ENCODE measurements at places on chromosomes 5 and 9.

DNA sequence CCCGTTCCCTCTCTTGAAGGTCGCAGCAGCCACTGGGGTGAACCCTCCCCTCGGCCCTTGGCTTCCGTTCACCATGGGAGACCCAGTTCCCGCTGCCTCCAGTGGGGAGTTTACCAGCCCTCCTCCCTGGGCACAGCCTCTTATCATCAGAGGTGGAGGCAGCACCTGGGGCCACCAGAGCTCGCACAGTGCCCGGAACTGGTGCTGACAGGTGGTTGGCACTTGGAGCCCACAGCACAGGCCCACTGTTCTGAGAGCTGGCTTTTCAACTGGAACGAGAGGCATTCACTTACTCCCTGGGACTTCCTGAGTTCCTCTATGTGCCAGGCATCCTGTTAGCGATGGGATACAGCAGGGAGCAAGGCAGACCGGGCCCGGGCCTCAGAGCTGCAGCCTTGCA, 106.8 kb upstream of the FCN2 start:
- DNase-seq, result no peak

DNA sequence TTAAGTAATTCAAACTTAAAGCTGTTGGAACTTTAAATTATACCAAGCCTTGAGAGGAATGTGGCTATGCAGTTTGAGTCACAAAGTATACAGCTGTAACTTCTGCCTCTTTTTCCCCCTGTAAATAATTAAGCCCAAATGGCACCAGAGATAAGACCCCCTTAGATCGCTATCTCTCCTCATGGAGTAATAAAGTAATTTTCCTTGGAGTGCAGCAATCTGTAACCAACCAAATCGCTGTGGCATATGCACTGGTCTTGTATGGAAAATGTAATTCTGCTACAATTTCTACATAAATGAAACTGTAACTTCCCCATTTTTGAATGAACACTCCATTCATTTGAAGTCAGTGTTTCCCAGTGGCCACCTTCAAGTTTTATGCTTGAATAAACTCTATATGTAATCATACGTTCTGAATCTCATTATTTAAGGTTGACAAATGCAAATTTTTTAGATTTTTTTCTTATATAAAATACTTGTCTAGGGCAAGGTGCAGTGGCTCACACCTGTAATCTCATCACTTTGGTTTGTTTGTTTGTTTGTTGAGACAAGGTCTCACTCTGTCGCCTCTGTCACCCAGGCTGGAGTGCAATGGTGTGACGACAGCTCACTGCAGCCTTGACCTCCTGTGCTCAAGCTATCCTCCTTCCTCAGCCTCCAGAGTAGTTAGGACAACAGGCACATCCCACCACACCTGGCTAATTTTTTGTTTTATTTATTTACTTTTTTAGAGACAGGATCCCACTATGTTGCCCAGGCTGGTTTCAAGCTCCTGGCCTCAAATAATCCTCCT, 12.3 kb downstream of the SUSD1 start:
- no peak for DNase-seq

GRCh38 chr5:62457071-62457470, 44.5 kb downstream of the IPO11 start:
- no peak for DNase-seq

DNA sequence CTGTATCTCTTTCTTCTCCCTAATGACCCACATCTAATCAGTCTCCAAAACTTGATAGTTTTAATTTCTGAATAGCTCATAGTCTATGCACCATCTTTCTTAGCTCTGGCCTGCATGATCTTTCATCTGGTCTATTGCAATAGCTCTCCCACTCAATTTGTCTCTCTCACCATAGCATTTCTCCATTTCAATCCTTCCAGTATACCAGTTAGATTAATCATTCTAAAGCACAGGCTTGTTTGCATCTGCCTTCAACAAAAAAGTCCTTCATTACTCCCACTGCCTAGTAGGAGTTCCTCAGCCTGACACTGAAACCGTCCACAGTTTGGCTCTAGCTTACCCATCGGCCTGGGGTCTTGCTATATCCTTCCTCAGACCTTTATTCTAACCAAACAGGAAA, 344.9 kb downstream of the ENC1 start:
- DNase-seq, result no peak

DNA sequence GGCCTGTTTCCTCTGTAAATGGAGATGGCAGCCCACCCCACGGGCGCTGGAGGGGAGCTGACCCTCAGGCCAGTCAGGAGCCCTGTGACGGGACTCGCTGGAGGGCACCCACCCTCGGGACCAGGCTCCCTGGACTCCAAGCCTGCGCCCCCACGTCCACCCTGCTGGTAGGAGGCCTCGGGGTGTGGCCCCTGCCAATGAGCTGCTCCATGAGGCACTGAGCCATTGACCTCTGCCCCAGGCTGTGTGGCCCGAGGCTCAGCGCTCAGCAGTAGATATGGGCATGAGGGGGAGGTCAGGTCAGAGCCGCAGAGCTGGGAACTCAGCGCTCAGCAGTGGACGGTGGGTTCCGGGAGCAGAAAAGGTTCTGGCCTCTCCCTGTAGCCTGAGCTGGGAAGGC, 52.3 kb upstream of the EGFL7 start:
- no peak for DNase-seq

DNA sequence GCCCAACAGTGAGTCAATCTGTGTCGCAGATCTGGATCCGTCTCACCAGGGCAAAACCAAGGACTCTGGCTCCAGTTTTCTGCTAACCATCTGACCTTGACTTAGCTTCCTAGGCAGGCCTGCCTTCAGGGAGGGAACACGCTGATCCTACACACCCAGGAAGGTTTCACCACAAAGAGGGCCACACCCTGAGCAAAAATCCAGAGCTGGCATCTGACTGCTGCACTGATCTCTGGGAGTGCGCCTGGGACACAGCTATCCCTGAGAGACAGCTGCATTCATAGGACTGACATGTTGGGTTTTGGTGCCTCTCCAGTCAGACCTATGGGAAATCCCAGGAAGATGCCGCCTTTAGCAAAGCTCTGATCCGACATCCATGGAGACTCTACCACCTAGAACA, 47.5 kb downstream of the CDK5RAP2 start:
- DNase-seq, result no peak
